Activated T-helper 2 cell treated with anti-CD3 and anti-CD28 coated beads, Interferon-gamma antibody, Interleukin-2, Interleukin-4, amounts not matched to agents 10 μg/mL and 5 μg/mL and 100 μg/mL, durations not matched to agents 14 hours and 24 hours and 36 hours (primary cell): ENCODE measurements at places on chromosomes 6 and 20. TPM values are rescaled to one million over a fixed set of nuclear protein-coding genes. Genes with fewer than 3 reads are reported as not detected.

The SLC9A8 gene
- 16.4 and 18.7 TPM in 2 replicates for total RNA-seq

The PTCHD4 gene
- total RNA-seq, result not detected in 2 replicates

The NINL gene
- 6.9 and 7.5 TPM in 2 replicates for total RNA-seq

The PDE10A gene
- 0.05 TPM in 1 of 2 replicates, not detected in the other for total RNA-seq

The FABP7 gene
- total RNA-seq, result not detected in 2 replicates

The PNLDC1 gene
- total RNA-seq, result 0.32 and 0.74 TPM in 2 replicates

The CLDN20 gene
- 0.21 TPM in 1 of 2 replicates, not detected in the other for total RNA-seq

The TP53TG5 gene
- not detected in 2 replicates for total RNA-seq

The EPHA7 gene
- total RNA-seq, result not detected in 2 replicates

The HCRTR2 gene
- total RNA-seq, result not detected in 2 replicates

The GRIK2 gene
- total RNA-seq, result not detected in 2 replicates

The WFDC5 gene
- not detected in 2 replicates for total RNA-seq

The DEFB132 gene
- total RNA-seq, result not detected in 2 replicates

The SLC22A3 gene
- total RNA-seq, result not detected in 2 replicates

The NEDD9 gene
- total RNA-seq, result 34.5 and 35.0 TPM in 2 replicates

The EDN3 gene
- total RNA-seq, result not detected in 2 replicates

The ECT2L gene
- not detected in 2 replicates for total RNA-seq

The GNAS-AS1 gene
- total RNA-seq, result 1.7 and 1.9 TPM in 2 replicates

The PAX1 gene
- total RNA-seq, result not detected in 2 replicates

The CLVS2 gene
- not detected in 2 replicates for total RNA-seq

The CHRNA4 gene
- total RNA-seq, result not detected in 2 replicates

The VIP gene
- total RNA-seq, result not detected in 2 replicates

The CST2 gene
- not detected in 2 replicates for total RNA-seq

The SLA2 gene
- total RNA-seq, result 54.9 and 56.5 TPM in 2 replicates

The REM1 gene
- not detected in 2 replicates for total RNA-seq

The MAP3K5 gene
- total RNA-seq, result 6.1 and 6.5 TPM in 2 replicates

The MAN1A1 gene
- total RNA-seq, result 43.8 and 45.0 TPM in 2 replicates
